ENCODE measurements at places on chromosomes 4 and X.
A peak's percentile ranks its signal among the peaks of the same experiment; 100 is the strongest.

GRCh38 chr4:32607978-32608377 is 1887.8 kb downstream of the PCDH7 start:
- DNase-seq, result no peak

GRCh38 chrX:115134382-115134781 is 54.8 kb upstream of the RBMXL3 start:
- no peak for DNase-seq

GRCh38 chrX:48938721-48939425 is 18.5 kb downstream of the OTUD5 start:
- DNase-seq, result no peak

- no peak for DNase-seq
Measured at GRCh38 chr4:3661989-3662388, 104.2 kb upstream of the ADRA2C start.

GRCh38 chr4:83865417-83866150 is 329.7 kb downstream of the GPAT3 start:
- no peak for DNase-seq

DNA sequence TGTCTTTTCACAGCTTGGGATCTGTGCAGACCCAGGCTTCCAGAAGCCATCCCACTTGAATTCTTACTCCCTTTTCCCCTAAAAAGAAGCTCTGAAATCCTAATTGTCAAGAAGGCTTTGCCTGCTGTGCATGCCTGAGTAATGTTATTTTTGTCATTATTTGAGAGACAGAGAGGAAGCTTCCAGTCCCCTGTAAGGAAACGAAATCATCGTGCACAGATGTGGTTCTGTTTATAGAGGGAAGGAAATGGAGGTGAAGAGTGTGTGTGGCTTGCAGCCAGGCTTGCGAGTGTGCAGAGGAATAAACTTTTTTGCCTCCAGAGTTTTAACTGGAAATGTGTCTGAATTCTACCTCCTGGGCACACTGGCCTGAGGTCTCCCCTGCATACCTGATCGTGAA is 70.2 kb downstream of the TBL1X start:
- no peak for DNase-seq

- no peak for DNase-seq
Measured at GRCh38 chr4:152248347-152248746, 287.5 kb downstream of the FBXW7 start.

GRCh38 chr4:26088433-26088928 is 174.5 kb downstream of the SMIM20 start:
- DNase-seq, result peak; percentile 84

DNA sequence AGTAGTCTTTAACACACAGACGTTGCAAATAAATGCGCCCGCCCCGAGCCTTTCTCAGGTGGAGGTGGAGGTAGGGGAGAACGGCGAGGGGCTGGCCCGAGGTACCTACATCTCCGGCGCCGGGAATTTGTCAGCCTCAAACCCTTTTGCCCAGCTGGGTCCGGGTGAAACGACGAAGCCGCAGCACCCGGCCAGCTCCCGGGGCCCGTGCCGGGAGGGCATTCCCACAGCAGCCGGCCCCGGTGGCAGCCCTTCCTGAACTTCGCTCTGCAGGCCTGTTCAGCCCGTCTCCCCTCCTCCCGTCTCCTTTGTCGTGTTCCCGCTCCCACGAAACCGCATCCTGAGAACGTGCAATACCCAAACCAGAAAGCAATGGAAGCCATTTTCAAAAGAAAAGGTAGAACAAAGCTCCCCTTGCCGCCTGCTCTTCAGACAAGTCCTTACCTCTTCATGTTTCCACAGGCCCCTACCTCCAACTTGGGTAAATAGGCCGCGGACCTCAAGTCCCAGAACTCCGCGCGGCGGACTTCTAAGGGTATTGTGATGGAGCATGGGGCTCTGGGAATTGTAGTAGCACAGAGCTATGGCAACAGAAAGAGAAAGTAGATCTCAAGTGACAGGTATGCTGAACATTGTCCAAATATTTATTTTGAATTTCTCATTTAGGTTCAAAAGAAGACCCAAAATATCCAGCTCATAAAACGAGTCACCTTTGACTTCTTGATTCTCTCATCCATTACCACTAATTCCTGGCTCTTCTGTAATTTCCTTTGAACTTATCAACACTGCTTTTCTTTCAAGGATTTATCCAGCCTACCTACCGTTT is at the start of gene RBM41:
RBM41 (minus strand) TSS at position 501 of the 826 bp plus-strand sequence; CDS start at position 452, 49 bp downstream.
- DNase-seq, result peak; percentile 81

- DNase-seq, result no peak
Measured at GRCh38 chrX:13094374-13094773, 50.0 kb upstream of the FAM9C start.

GRCh38 chr4:25638221-25638601 is 17.4 kb upstream of the SLC34A2 start:
- no peak for DNase-seq

DNA sequence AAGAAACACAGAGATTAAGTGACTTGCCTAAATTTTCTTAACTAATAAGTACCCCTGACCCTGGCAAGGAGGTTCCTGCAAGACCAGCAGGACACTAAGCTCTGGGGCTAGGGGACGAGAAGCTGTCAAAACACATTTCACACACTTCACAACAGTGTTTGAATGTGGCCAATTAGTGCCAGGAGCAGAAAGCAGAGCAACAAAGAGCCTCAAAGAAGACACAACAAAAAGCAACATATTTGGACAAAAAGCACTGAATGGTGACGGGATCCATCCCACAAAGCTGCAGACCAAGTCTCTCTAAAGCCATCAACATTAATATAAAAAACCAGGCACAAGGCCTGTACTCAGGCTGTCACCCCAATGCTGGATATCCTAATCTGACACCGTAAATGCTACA is 361.9 kb upstream of the RASGEF1B start:
- DNase-seq, result no peak

- DNase-seq, result no peak
Measured at GRCh38 chr4:41573502-41574001, 35.6 kb downstream of the LIMCH1 start.

DNA sequence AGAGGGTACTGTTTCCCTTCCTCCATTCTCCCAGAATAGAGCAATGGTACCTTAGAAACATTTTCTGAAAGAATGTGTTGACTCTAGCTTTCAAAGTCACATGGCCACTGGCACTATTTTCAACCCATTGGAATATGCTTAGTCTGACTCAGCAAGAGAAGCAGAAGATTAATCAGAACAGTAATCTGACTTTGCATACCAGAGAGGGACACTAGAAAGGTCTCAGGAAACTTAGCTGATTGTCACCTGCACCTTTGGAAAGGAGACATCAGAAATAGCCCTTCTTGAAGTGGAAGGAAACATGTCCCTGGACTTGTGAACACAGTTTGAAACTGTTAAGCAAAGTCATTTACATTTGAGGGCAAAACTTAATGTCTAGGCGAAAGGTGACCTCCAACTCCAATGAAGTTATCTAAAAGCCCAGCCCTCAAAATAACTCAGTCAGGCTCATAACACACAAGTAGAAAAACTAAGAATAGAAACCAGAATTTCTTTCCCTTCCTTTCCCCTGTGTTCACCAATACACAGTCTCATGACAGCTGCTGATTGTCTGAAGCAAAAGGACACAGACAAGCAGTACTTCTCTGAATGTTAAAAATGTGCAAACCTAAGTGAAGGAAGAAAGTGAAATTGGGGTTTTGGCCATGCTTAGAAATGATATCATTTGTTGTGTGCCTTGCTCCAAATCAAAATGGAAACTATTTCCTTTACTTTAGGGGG is 270.8 kb downstream of the GRIA3 start:
- DNase-seq, result no peak

DNA sequence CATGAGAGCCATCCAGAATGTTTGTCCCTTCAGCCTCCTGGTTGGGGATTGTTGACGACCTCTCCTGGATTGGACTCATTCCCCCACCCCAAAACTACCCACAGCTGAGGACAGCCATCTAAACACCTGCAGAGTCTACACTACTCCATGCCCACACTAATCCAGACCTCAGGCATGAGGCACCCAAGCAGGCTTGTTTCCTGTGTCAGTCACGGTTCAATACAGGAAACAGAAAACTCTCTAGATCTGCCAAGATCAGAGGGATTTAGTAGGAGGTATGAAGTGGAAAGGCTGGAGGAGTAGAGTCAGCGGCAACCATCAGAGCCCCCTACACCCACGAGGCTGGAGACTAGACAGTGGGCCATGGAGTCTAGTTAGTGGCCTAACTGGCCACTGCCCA is 37.7 kb downstream of the HAND2 start:
- no peak for DNase-seq

- DNase-seq, result no peak
Measured at GRCh38 chr4:124044867-124045266, 648.3 kb downstream of the SPRY1 start.

DNA sequence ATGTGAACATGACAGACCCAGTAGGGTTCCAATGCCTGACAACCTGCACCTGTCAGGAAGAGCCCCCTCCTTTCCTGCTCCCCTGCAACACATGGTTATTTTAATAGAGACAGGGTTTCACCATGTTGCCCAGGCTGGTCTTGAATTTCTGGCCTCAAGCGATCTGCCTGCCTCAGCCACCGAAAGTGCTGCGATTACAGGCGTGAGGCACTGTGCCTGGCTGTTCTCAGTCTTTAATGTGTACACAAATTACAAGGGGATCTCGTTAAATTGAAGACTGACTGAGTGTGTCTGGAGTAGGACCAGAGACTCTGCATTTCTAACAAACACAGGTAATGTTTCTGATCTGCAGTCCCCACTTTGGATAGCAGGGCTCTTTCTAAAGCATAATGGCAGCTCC is 55.4 kb downstream of the NPNT start:
- DNase-seq, result no peak

GRCh38 chr4:183589461-183590099 is 69.4 kb downstream of the RWDD4 start:
- DNase-seq, result no peak
